ENCODE measurements at places on chromosomes 7 and 10. TPM values are rescaled to one million over a fixed set of nuclear protein-coding genes. Genes with fewer than 3 reads are reported as not detected.

The HACD1 gene
- 17.4 TPM for total RNA-seq

DNA sequence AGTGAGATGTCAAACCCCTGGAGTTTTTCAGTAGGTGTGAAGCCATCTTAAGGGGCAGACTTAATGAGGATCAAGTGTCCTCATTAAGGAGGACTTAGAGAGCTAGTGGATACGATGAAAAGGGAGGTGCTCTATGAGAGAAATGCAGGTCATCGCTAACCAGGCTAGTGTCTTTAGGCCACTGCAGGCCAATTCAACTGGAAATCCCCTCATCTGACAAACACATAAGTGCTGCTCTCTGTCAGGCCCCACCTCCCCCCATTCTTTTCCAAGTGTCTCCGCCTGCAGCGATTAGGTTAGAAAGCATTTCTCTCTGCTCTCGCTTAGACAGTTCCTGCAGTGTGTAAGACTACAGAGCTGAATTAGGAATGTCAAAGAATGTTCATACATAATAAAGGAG is 33.7 kb downstream of the RBM28 start:
- no peak for DNase-seq

DNA sequence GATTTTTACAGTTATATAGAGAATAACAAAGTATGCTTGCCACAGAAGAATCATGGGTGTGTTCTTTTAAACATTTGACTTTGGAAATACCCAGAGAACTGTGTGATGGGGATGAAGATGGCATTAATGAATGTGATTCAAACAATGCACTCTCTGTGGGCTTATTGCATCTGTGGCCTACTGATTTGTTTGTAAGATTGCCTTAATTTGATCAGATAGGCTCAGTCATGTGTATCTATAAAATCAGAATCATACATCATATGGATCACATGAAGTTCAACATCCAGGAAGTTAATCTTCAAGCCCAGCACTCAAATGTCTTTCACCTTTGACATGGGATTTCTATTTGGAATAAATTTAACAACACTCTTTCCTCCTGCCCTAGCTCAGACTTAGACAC is 410.9 kb downstream of the SUGCT start:
- no peak for DNase-seq

The PAPOLB gene
- total RNA-seq: not detected

- no peak for DNase-seq
Observed at GRCh38 chr10:1163204-1163660, 107.0 kb downstream of the WDR37 start.

DNA sequence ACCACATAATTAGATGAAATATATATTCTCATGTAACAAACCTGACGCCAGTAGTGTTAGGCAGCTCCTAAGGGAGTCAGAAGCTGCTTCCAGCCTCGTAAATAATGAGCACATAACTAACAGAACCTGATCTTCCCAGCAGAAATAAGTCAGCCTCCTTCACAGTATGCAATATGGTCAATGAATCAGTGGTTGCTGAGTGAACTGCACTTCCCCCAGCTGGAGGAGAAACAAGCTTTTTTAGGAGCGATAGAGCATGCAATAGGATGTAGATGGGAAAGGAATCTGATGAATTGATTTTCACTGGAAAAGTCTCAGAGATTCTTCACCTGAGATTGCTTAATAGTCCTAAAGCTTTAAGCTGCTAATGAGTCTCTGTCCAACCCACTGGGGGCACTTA is 337.2 kb upstream of the LRGUK start:
- DNase-seq: no peak

DNA sequence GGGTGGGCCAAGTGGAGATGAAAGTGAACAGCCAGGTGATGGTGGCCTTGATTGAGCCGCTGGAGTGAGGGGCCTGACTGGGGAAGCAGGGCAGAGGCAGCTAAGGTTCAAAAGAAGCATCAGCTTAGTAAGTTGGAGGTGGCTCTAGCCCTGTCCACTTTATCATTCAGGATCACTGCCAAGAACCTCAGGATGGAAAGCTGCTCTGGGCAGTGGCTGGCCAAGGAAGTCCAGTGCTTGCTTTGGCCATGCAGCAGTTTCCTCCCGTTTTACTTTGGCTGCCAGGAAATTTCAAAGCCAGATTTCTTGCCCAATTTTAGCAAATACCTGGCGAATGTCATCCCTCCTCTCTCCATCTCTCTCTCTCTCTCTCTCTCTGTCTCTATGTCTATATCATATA is 384.9 kb downstream of the PLXNA4 start:
- DNase-seq: no peak

The CAMK2B gene
- total RNA-seq: 0.05 TPM

The ZNF12 gene
- 11.1 TPM for total RNA-seq

The CHST3 gene
- total RNA-seq: 8.2 TPM

The CPA2 gene
- not detected for total RNA-seq

- DNase-seq: no peak
Observed at GRCh38 chr7:117090791-117091190, 137.5 kb downstream of the ST7 start.

The WIPF3 gene
- total RNA-seq: not detected

The PCLO gene
- total RNA-seq: 1.4 TPM

The RBAK gene
- 8.4 TPM for total RNA-seq

GRCh38 chr7:100949227-100949932 is at the start of gene MUC3A:
TSS of gene MUC3A (plus strand) at chr7:100949534. CDS start at chr7:100949625, 91 bp downstream.
- DNase-seq: no peak

DNA sequence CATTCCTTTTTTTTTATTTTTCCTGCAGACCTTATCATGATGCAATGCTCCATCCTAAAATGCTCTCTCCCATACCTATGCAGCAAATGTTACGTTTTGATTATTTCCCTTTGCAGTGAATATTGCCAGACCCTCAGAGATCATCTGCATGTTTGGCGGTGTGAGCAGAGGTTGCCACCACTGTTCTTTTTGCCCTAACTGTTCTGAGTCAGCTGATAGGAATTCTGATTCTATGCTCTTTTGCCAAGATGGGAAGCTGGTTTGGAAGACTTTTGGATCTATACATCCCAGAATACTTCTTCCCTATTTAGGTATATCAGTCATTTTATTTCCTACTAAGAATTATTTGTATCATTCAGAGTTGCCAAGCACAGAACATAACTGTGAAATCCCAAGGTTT is 130.5 kb downstream of the KLF6 start:
- no peak for DNase-seq

- no peak for DNase-seq
Observed at GRCh38 chr7:101690061-101690460, 61.0 kb upstream of the MYL10 start.

Data from glomerular endothelial cell (primary cell).